Stromal cell of bone marrow (primary cell): ENCODE measurements at places on chromosomes 1 and 21.

DNA sequence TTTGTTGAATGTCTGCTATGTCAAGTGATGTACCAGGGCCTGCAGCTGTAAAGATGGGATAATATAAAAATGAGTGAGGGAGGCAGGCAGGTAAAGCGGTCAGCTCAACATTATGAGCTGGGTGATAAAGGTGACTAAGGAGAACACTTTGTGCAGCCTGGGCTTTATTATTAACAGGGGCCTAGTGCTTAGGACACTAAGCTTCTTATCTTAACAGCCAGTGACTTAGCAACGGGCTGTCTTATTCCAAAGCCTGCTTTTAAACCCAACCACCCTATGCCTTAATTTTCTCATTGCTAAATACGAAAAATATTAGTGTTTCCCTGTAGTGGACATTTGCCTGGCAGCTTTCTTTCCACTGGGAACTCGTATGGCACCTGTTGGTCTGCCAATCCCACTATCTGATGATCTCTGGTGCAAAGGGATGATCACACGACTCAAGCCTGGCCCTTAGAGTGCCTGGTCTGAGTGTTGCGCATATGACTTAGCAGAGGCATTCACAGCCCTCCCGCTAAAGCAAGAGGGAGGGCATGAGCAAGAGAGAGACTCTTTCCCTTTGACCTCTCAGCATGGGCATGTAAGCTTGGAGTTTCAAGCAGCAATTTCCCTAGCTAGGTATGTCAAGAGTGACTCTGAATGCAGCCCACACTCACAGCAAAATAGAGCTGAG is 98.6 kb upstream of the PAPPA2 start:
- no peak for DNase-seq

DNA sequence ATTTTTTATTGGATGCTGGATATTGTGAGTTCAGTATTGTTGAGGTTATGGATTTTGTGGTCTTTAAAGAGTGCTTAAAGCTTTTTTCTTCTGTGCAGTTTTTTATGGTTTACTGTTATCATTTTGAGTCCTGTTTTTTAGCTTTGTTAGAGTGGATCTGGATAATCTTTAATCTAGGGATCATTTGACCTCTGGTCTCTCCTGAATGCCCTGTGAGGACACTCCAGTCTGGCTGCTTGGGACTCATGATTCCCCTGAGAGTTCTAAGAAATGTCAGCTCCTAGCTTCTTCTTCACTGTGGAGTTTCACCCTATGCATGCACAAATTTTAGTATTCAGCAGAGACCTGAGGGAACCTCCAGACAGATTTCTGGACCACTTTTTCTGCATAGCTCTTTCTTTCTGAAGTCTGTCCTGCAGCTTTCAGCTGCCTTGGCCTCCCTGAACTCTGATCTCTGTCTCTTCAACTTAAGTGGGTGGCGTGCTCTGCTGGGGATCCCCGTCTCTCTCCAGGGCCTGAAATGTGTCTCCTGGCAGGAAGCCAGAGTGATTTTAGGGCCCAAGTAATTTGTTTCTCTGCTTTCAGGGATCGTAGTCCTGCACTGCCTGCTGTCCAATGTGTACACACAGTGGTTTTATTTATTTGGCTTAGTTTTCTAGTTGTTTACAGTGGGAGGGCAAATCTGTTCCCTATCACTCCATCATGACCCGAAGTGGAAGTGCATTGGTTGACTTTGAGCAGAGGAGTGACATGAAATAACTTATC is 14.7 kb downstream of the PEX14 start:
- DNase-seq: no peak

DNA sequence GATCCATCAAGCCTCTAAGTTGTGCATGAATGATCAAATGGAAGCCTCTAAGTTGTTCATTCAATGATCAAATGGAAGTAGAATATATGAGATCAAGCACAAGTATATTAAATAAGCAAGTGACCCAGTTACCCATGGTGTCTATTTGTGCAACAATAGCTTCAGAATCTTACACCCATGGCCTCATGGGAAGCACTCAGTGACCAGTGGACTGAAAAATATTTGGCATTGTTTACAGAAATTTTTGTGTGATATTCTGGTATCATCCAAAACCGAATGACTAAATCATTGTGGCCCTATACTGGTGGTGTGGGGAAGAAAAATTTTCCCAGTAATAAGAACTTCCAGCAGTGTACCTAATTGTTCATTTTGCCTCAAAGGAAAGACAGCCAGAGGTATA is 46.6 kb downstream of the DUSP10 start:
- no peak for DNase-seq

- DNase-seq: no peak
These were observed 184.0 kb upstream of the C1orf87 start for GRCh38 chr1:60257531-60257930.

- DNase-seq: no peak
These were observed 1.3 kb upstream of the LAPTM5 start for GRCh38 chr1:30758785-30759380.

DNA sequence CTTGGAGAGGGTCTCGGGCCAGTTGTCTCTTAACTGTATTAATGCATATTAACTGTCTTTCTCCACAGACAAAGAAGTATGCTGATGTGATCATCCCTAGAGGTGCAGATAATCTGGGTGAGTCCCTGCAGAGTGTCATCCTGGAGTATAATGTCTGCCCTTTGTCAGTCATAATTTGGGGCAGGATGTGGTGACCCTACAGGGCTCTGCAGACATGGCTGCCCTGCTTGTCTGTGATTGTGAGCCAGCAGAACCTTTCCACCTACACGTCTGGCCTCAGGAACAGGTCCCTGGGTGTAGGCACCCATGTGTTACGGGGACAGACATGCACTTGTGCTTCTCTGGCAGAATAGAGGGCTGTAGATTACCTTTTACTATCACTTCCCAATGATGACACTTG is 78.4 kb downstream of the UCK2 start:
- DNase-seq: no peak

DNA sequence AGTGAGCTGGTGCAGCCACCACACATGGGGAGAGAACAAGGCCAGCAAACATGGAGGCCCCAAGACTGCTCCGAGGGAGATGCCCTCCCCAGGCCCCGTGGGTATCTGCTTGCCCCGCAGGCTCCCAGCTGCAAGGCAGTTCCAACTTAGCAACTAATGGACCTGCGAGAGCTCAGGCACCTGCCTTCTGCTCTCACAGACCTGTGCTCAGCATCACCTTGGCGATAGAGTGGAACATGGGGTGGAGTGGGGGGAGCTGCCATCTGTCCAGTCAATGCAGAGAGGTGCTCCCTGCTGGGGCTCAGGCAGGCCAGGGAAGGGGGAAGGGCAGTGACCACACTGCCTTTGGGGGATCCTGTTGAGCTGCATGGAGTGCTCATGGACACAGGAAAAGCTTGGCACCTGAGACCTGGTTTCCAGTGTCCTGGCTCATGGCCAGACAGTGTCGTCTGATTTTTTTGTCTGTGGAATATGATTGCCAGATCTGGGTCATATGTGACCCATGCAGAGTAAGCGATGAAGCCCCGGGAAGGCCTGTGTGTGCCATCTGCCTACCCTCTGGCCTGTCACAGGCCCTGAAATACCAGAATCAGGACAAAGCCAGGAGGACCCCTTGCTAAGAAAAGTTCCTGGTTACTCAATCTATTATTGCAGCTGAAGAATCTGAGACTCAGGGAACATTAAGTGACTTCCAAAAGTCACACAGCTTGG is 39.9 kb upstream of the TENT5C start:
- DNase-seq: no peak

GRCh38 chr1:234316937-234317336 is 56.3 kb upstream of the COA6 start:
- no peak for DNase-seq

DNA sequence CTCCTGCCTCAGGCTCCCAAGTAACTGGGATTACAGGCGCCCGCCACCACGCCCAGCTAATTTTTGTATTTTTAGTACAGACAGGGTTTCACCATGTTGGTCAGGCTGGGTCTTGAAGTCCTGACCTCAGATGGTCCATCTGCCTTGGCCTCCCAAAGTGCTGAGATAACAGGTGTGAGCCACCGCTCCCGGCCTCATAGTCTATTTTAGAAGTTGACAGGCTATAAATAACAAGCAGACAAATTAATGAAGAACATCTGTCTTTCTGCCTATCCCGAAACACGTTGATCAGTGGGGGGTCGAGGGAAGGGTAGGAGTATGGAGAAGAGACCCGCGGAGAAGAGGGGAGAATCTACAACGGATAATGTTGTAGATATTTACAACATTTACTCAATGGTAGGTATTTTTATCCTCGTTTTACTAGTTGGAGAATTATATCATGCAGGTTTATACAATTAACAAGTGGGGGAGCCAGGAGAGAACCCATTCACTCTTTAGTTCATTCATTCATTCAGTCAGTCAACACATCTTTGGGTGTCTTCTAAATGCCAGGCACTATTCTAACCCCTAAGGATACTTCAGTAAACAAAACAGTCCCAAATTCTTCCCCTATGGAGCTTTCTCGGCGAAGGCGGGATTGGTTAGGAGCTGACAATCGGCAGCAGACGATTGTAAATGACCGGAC is 497 bp upstream of the IFNAR2 start:
- DNase-seq: no peak

GRCh38 chr1:92572520-92572919 is 85.8 kb upstream of the GFI1 start:
- no peak for DNase-seq

DNA sequence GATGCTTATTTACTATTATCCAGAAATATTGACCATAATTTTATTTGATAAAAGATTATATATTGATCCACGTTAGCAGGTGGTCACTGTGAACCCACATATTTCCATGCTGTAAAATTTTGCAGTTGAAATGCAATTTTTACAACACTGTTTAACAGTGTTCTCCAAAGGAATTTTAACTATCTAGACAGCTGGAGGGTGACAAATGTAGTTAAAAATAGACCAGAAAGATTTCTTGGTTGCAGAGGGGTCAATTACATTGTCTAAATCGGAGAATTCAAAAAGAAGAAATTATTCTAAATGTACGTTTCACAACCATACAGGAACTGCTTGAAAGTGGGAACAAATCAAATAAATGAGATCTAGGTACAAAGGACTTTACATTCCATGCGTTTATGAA is 625.2 kb upstream of the NCAM2 start:
- no peak for DNase-seq

- no peak for DNase-seq
These were observed 149.0 kb downstream of the ATP6V1G3 start for GRCh38 chr1:198391393-198392020.

- DNase-seq: no peak
These were observed 23.6 kb downstream of the DYRK3 start for GRCh38 chr1:206658981-206659273.

DNA sequence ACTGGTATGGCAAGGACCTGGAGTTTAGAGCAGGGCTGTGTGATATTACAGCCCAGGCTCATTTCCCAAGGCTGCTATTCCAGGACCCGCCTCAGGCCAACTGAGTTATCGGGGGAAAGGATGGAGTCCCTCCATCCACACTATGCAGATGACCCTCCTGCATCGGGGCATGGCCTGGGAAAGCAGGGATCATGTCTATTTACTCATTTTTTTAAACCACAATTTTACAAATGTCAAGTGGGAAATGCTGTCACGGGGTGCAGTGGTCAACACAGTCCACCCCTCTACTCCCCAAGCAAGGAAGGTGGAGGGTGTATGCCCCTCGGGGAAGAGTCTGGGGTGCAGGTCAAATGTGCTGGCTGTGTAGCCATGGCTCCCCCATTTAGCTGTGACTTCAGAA is 6.1 kb upstream of the CLEC20A start:
- no peak for DNase-seq

- DNase-seq: no peak
These were observed 2.3 kb downstream of the LDLRAD2 start for GRCh38 chr1:21814241-21814918.

GRCh38 chr1:213443415-213443814 is 392.4 kb downstream of the RPS6KC1 start:
- DNase-seq: no peak

- DNase-seq: no peak
These were observed 25.6 kb upstream of the LRRC47 start for GRCh38 chr1:3821908-3822307.

- DNase-seq: no peak
These were observed 318.9 kb upstream of the PBX1 start for GRCh38 chr1:164240081-164240480.

GRCh38 chr1:203690730-203691129 is 64.1 kb downstream of the ATP2B4 start:
- no peak for DNase-seq

- DNase-seq: no peak
These were observed 21.1 kb downstream of the ARHGEF19 start for GRCh38 chr1:16191309-16191708.

DNA sequence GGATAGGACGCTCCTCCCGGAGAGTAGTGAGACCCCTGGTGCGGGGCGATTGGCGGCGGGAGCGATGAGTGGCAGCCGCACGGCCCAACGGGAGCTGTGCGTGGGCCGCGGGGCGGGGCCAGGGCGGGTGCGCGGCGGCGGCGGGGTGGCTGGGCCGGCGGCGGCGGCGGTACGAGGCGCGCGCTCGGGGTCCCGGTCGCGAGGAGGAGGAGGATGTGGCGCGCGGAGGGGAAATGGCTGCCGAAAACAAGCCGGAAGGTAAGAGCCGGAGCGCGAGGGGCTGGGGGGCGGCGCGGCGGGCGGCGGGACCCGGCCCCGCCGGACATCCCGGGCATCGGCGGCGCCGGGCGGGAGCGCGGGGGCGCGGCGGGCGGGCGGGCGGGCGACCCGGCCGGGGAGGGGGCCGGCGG is at the start of gene CAMTA1:
Gene CAMTA1, plus strand, starts transcription at position 137 of the 410 bp plus-strand sequence. Its CDS starts 77 bp downstream, at position 214.
- no peak for DNase-seq

DNA sequence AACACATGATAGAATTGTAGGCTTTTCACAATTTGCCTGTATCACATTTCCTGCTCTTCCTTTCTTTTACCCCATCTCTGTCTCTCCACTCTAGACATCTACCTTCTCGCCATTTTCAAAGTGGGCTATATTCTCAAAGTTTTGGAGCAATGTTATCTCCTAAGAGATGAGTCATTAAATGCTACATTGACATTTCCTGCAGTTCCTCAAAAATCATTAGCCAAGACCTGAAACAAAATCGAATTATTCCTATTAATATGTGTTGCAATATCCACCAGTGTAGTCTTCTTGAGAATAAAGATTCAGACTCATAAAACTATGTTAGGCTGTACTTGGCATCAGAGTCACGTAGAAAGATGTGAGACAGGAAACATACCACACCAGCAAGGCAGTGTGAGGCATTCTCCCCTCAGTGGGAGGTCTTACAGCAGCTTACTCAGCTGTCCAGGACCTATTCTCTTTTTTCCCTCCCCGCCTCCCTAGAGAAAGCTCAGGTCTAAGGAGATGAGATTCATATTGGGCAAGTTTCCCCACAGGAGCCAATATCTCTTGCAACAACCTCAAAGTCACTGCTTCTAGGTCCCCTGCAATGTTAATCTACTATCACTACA is 38.8 kb downstream of the FRRS1 start:
- no peak for DNase-seq

GRCh38 chr1:145955436-145955835 is 2.4 kb downstream of the LIX1L start:
- DNase-seq: no peak

DNA sequence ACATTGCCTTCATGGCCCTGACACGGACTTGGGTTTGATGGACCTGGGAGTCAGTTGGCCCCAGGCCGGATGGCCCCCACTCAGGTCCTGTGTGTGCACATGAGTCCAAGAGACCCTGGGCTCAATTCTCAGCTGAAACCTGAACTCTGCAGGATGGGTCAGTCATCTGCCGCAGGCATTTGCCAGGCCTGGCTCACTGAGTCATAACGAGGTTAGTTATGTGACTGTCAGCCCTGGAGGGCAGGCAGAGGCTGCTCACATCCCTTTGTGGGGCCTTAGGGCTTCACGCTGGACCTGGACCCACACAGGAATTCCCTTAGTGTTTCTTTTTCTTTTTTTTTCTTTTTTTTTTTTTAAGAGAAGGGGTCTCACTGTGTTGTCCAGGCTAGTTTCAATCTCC is 46.5 kb downstream of the PSMG1 start:
- DNase-seq: no peak

- no peak for DNase-seq
These were observed 833.0 kb upstream of the ADAMTS5 start for GRCh38 chr21:27799861-27800260.
